ENCODE measurements at places on chromosomes 6 and 20.

DNA sequence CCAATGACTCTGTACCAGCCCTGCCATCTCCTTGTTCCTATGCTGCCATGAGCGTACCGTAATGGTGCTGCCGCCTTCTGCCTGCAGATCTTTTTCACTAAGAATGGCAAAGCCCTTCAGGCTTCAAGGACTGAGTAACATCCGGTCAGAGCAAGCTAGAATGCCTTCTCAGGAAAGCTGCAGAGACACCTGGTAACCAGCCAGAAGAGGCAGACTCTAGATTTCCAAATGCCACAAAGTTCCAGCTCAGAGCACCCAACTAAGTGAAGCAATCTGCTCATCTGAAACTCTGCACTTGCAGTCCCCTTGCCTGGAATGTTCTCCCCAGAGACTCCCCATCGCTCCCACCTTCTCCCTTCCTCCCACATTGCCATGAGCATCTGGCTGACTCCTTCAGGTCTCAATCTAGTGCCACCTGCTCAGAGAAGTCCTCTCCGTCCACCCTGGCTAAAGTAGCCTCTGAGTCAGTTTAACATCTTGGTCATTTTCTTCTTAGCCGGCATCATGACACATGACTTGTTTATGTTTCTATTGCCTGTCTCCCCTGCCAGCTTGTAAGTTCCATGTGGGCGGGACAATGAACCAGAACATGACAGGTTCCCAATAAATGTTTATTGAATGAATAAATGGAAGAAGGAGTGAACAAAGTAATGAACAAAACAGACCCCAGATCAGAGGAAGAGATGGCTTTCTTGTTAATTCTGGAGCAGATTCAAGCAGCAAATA, 6.9 kb upstream of the OCSTAMP start:
- no peak for DNase-seq

DNA sequence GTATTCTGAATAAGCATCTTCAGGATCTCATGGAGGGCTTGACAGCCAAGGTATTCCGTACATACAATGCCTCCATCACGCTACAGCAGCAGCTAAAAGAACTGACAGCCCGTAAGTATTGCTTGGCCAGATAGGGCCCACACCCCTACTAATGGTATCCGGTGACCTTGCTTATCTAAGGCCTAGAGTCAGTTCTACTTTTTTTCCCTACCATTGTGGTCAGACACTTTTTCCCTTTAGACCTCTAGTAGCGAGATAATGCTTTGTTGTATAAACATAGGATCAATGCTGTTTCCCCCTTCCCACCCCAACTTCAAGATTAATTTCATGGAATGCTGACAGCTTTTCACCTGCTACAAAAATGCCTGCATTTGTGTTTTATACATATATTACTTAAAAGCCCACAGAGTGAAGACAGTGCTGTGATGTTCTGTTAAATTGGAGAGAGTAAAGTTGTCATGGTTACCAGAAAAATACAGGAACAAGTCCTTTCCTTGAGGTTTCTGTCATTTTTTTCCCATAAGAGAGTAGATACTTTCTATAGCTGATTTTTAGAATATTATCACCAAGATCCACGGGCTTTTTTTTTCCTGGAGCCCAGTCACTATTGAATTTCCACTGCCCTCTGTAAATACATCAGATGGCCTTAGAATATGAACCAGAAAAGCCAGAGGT, 20.9 kb upstream of the PLCG1 start:
- DNase-seq: no peak

GRCh38 chr20:10789386-10789785, 115.6 kb upstream of the JAG1 start:
- no peak for DNase-seq

DNA sequence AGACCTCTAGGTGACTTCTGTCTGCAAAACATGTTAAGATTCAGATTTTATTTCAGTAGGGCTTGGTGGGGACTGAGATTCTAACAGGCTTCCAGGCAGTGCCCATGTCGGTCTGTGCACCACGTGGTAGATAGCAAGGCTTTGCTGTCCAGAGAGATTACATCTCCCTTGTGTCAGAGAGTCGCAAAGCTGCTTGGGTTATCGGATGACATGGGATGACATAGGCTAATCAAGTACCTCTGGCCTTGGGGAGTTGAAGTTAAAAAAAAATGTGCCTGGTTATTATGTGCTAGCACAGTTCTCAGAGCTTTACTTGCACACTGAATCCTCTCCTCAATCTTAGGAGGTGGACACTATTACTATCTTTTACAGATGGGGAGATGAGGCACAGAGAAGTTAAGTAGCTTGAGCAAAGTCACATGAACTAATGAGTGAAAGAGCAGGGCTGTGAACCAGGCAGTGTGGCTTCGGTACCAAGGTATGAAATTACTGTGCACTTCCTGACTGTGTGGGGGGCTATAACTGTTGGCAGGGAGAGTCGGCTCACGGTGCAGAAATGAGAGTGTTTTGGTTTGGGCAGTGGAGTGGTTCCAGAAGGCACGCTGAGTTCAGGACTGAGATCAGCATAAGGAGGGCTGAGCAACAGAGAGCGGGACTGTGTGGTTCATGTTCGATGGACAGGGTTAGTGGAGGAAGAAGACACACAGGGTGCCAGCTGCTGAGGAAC, 41.1 kb downstream of the FARS2 start:
- DNase-seq: no peak

DNA sequence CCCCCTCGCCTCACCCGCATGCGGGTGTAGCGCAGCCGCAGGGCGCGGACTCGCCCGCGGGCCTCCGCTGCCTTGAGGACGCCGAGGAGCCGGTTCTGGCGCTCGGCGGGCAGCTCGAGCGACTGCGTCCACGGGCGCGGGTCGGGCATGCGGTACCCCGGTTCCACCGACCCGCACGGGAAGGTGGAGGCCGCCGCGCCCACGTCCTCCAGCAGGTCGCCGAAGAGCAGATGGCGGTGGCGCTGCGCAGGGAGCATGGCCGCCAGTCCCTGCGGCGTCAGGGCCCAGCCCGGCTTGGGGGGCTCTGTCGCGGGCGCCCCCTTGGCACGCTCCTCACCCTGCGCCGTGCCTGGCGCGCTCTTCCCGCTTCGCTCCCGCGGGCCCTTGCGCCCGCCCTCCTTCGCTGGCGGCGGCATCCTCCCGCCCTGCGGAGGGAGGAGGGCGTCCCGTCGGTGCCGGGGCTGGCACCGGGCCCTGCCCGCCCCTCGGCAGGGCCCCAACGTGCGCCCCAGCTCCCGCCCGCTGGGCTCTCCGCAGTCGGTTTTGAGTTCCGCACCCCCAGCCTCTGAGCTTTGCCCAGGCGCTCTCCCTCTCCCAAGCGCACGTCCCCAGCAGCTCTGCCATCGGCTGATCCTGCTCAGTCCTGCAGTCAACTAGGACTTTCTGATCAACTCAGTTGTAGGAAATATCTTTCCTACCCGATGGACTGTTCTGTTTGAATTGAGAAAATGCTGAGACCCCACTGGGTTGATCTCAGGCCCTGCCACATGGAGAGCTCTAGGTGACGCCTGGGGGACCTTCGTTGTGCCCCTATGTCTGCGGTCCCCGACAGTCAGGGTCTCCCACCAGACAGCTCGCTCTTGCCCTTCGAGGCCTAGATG, at the start of gene LKAAEAR1:
Gene LKAAEAR1, minus strand, starts transcription at position 595 of the 881 bp plus-strand sequence. Its CDS starts 179 bp downstream, at position 416.
- no peak for DNase-seq

DNA sequence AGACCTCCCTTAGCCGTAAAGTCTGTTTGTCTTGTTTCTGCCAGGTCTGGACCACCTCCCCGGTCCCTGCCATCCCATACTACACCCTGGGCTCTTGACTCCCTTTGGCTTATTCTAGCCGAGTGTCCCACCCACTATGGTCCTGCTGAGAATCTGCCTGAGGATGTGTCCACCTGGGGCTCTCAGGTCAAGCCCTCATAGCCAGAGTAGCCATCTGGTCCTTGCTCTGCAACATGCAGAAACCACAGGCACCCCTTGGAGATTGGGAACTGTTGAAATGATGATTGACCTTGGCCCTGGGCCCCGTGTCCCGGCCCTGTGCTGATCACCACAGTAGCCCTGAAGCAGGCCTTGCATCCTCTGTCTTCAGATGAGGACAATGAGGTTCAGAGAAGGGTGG, 44.0 kb downstream of the VSTM2L start:
- DNase-seq: no peak

DNA sequence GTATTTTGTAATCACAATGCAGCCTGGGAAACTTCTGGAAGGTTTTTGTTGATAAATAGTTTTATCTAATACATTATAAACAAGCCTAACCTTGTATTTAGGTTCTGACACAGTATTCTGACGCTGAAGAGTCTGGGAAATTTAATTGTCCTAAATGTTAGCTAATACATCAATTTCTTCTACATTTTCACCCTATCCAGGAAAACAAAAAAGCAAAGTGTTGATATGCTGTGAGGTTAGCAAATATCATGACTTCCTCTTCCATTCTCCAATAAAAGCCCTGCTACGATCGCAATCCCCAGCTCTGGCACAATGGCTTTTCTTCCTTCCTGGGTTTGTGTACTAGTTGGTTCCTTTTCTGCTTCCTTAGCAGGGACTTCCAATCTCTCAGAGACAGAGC, at the start of gene C6orf58:
Gene C6orf58, plus strand, starts transcription at position 301 of the 400 bp plus-strand sequence. Its CDS starts 12 bp downstream, at position 313.
- no peak for DNase-seq

GRCh38 chr6:149779644-149779963, 30.1 kb downstream of the PCMT1 start:
- DNase-seq: no peak
